ENCODE measurements at places on chromosomes 12 and 14.

- DNase-seq: no peak
Measured at GRCh38 chr12:16063726-16064125, 152.6 kb downstream of the DERA start.

- DNase-seq: no peak
Measured at GRCh38 chr14:35072226-35072625, 26.2 kb downstream of the FAM177A1 start.

GRCh38 chr12:108633081-108633533, 587 bp downstream of the SELPLG start:
- DNase-seq: no peak

DNA sequence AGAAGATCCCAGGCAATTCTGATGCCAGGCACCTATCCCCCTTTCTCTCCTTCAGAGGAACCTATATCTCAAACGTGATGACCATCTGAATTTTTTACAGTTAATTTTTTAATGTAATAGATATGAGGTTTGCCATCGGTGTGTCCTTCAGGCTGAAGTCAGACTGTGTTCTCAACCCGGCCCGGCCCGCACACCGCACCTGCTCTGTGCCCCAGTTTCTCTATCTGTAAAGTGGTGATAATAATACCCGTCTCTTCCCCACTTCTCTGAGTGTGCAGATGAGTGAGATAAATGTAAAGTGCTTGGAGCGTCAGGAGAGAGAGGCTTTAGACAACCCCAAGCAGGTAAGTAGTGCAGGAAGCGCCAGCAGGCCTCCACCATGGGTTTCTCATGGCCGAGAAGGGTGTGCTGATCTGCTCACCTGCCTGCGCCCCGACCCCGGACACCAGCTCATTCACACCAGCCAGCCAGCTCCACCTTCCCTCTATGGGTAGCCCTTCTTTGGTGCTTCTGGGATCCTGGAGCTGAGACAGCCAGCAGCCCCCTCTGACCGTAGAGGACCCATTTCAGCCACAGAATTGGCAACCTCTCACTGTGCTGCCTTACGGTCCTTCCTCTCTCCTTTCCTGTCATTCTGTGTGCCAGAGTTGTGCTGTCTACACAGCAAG, 80.0 kb downstream of the ZFP36L1 start:
- no peak for DNase-seq

DNA sequence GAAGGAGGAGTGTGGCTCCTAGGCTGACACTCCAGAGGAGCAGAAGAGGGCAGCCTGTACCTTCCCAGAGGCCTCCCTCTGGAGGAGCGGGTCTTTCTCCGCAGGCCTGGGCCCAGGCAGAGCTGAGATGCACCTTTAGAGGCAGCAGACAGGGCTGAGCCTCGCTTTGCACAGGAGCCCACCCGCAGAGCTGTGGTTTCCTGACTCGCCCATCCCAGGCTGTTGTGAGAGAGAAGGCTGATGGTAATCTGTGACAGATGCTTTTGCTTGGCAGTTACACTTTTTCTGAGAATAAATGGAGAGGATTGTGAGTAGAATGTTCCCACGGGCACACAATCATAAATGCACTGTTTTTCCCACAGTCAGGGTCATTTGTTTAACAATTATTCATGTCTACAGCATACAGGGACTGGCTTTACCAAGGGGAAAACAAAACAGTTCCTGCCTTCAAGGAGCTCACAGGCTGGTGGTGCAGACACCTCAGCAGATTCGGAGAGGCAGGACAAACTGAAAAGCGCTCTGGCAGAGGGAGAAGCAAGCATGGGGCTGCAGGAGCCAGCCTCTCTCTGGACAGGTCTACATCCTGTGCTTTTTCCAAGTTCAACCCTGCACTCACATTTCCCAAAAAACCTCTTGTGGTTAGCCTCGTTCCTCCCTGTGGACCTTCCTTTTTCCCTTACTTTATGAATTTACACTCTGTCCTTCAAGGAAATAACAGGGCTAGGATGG, 13.9 kb downstream of the EVL start:
- DNase-seq: no peak
